Endothelial cell of umbilical vein (primary cell): ENCODE measurements at places on chromosomes 6 and 20.
A peak's percentile ranks its signal among the peaks of the same experiment; 100 is the strongest.

- DNase-seq = no peak
Measured at GRCh38 chr6:134007077-134007476, 45.3 kb downstream of the SLC2A12 start.

GRCh38 chr6:1997702-1998101, 247.7 kb downstream of the GMDS start:
- DNase-seq = no peak

DNA sequence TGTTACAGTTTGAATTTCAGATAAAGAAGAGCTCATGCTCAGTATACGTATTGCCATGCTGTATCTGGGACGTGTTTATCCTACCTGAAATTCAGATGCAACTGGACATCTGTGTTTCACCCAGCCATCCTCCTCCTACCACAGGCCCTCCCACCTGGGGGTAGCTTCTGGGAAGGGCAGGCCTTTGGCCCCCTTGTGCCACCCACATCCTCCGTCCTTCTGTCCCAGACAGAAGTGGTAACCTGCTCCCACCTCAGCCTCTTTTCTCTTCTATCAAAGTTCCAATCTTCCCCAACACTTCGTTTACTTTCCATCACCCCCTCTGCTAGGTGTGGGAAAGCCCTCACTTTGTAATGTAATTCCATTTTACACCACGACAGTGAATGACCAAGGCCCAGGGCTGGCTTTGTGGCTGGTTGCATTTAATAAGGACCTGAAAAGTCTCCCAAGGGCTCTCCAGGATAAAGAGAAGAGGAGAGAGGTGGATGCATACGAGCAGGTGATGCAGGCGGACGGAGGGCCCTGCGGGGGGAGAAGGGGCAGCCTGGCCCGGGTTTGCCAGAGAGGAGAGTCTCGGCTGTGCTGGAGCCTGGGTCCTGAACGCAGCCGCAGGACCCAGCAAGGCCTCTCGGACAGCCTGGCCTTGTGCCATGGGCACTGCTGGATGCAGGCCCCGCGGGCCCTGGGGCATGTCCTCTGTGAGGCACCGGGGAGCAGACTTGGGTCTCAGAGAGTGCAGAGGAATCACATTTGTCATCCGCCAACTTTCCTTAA, 98.4 kb downstream of the PSMB1 start:
- no peak for DNase-seq

GRCh38 chr6:159039885-159040258, 4.9 kb downstream of the TAGAP start:
- DNase-seq = no peak

DNA sequence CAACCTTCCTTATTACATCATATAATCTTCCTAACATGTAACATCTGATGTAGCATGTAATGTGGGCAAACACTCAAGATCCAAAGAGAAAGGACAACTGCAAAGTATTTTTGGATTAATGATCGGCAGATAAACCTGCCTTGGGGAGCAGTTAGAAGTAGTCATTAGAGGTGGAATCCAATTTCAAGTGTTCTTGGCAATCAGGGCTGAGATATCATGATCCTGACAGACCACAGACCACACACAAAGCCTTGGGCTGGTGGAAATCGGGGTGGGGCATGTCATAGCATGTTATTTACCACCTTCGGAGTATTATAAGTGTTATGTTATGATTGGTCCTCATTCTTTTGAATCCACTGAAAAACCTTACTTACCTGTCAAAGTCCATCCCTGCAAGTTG, 16.3 kb downstream of the NCOA5 start:
- no peak for DNase-seq

- DNase-seq = no peak
Measured at GRCh38 chr6:83597051-83597450, 84.7 kb downstream of the PRSS35 start.

DNA sequence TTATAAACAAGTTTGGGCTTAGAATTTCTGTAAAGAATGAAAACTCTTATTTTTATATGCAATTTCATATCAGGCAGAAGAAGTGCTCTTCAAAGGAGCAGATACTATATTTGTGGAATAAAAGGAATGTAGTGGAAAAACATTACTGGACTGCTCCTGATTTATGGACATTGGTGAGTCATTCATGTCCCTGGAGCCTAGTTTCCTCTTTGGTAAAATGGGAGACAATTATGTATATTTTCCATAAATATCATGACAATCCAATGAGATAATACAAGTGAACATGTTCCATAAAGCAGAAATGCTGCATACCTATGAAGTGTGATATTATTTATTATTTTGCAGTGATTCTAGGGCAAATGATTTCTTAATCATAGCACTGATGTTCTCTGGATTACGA, 445.8 kb upstream of the CITED2 start:
- peak; percentile 92 for DNase-seq

DNA sequence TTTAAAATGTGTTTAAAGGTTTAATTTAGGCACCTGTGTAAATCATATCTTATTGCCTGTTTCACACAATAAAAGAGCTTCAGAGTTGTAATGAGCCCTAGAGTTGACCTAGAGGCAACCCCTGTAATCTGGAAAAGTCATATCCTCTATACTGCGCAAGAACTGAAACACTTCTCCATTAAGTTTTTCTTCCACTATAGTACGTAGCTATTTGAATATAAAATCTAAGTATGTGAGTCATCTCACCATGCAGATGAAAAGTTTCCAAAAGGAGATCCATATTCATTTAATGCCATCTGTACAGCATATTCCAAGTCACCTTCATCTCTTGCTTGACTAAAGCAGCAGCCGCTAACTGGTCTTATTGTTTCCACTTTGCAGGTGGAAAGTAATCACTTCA, 26.0 kb upstream of the TAAR1 start:
- DNase-seq = no peak

DNA sequence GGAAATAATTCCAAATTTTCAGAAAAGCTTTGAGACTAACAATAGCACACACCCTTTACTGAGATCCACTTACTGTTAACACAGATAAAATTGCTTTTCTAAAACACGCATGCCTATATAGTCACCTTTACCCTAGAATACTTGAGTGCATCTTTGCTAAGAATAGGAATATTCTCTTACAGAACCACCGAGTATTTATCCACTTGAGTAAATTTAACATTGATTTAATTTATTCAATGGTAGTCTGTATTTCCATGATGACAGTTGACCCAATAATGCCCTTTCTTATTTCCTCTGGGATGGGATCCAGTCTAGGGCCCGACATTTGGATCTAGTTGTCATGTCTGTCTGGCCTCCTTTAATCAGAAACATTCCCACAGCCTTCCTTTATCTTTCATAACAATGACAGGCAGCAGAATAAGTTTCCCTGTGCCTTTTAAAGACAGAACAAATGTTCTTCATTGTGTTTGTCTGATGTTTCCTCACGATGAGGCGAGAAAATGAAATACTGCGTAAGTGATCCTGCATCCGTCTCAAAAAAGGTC, 56.6 kb upstream of the ERVFRD-1 start:
- DNase-seq = no peak

DNA sequence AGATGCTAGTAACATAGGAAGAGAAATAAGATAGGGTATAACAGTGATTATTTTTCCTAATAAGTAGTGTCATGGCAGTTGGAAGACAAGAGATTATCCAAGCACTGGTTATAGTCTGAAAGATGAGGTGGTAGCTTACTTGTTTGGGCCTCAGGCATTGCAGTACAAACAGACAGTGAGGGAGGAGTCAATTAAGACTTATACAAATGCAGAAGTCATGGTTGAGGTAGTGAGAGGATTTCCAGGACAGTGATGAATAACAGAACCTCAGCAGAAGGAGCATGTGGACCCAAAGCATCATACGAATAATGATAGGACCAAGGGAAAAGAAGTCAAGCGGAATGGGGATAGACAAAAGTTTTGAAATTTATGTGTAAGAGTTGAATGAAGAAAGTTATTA, 53.5 kb downstream of the HCRTR2 start:
- DNase-seq = no peak

DNA sequence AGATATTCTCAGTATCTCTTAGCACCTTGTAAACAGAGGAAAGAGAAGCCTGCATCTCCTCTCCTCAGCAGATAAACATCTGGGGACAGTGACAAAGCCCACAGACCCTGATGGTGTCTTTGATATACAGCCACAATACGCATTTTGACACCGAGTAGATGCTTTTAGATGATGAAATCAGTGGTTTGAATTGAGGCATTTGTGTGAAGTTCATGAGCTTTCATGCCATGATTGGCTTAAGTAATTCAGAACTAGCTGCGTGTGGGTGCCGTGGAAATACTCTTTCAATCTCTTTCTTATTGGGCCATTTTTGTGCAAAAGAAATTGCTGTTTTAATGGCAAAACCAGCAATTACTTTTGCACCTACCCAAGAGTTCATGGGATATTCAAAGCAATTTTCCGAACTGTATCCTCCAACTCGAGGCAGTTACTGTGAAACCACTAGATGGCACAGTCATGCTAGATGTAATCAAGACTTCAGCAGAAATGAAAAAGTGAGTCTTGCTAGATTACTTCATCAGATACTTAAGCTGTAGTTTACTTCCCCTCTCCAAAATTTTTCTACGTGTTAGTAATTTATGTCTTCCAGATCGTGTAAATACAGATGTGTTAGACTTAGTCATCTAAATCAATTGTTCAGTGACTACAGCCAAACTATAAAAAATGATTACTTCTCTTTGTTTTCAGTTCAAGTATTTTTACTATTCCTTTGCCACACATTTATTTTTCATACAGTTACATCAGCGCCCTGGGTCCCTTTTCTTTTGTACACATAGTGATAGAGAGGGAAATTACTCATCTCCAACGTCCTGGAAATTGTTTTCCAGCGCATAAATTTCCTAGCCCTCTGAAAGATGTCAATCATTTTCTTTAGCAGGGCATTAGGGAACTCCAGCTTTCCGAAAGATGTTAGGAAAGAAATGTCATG, 49.4 kb downstream of the IYD start:
- DNase-seq = peak; percentile 91

DNA sequence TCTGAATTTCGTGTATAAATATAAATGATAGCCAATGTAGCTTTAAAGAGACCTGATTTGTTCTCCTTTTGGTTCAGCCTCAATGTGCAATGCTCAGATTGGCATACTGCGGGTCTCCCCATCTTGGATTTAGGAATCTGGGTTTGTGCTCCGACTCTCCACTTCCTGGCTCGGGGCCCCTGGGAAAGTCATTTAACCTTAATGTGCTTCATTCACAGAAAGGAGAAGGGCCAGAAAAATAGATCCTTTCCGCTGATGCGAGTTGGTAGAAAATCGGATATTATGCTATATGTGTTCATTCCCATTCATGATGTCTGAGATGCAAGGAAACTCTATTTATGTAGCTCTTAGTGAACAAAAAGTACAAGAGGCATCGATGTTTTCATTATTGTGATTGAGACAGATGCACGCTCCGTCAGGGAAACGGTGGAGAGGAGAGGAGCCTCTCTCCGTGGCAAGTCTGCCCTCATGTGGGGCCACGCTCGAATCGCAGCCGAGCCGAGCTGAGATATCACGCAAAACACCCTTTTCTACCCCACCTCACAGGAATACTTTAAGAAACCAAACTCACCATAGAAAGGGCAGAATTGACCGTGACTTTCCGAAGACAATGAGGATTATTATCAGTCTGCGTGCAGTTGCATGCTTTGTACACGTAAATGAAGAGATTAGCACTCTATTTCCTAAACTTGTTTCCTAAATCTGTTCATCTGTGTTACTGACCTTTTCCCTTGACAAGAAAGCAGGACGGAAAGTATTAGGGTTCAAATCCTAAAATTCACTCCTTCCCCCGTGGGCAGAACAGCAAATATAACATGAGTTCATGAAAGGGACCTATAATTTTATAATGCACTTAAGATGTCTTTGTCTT, 136.6 kb downstream of the COL9A1 start:
- DNase-seq = peak; percentile 21

DNA sequence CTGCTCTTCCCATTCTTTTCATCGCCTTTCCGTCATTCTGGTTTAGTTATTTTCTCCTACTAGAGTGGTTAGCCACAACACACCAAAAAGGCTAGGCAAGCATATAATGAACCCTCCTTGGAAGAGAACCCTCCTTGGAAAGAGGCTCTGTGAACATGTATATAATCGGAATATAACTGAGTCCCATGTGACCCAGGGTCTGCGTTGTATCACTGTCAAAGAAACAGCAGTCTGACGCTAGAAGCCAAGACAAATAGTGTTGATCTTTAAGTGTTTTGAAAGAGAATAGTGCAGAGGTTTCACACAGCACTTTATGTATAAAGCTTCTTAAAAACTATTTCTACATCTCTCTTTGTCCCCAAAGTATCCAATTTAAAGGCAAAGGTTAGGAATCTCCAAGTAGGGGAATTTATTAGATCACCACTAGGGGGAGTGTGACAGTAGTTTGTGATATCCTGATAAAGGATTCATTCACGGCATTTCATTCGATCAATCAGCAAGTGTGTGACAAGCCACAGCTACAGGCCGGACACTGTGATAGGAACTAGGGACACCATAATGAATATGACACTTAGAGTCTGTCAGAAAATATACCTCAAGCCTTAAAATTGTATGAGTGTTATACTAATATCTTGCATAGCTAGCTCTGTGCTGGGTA, 395.3 kb downstream of the CD109 start:
- peak; percentile 57 for DNase-seq

GRCh38 chr6:139490482-139490881, 116.0 kb upstream of the CITED2 start:
- DNase-seq = peak; percentile 16

DNA sequence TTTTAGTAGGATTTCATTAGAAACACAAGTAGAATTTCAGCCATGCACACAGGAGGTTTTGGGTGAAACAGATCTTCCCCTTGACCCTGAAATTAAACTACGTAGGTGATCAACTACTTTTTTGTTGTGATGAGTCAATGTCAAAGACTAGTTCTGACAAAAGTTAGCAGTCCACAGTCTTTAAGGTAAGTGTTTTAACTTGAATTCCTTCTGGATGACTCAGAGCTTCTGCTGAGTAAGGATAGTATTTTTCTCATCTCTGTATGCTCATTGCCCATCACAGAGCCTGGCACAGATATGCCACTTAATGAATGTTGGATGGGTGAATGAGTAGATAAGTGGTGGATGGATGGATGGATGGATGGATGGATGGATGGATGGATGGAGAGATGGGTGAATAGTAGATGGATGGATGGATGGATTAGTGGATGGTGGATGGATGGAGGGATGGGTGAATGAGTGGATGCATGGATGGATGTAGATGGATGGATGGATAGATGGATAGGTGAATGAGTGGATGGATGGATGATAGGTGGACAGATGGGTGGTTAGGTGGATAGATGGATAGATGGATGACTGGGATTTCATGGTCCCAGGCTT, 165.3 kb downstream of the ZMYND8 start:
- DNase-seq = no peak

DNA sequence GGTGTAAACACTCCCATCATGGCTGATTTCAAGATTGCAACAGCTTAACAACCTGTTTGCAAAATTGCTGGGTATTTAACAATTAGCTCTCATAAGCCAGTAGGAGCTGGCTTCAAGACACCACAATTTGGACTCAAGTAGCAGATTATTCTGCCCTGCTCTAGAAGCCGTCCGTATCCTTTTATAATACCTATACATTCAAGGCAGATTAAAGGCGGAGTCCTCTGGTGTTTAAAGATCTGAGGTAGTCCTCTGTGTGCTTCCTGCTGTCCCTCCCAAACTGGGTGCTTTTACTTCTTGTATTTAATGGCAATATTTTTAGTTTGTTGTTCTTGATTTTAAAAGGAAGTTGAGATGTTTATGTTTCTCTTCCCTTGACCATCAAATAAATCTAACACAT, 62.2 kb upstream of the SOX4 start:
- DNase-seq = no peak

GRCh38 chr6:137552146-137552545, 58.0 kb upstream of the OLIG3 start:
- no peak for DNase-seq
